Hematopoietic multipotent progenitor cell treated with erythropoietin and hydrocortisone succinate and interleukin-3 and kit ligand, for 4 days (in vitro differentiated cells): ENCODE measurements at places on chromosomes 4 and X.
A peak's percentile ranks its signal among the peaks of the same experiment; 100 is the strongest.

DNA sequence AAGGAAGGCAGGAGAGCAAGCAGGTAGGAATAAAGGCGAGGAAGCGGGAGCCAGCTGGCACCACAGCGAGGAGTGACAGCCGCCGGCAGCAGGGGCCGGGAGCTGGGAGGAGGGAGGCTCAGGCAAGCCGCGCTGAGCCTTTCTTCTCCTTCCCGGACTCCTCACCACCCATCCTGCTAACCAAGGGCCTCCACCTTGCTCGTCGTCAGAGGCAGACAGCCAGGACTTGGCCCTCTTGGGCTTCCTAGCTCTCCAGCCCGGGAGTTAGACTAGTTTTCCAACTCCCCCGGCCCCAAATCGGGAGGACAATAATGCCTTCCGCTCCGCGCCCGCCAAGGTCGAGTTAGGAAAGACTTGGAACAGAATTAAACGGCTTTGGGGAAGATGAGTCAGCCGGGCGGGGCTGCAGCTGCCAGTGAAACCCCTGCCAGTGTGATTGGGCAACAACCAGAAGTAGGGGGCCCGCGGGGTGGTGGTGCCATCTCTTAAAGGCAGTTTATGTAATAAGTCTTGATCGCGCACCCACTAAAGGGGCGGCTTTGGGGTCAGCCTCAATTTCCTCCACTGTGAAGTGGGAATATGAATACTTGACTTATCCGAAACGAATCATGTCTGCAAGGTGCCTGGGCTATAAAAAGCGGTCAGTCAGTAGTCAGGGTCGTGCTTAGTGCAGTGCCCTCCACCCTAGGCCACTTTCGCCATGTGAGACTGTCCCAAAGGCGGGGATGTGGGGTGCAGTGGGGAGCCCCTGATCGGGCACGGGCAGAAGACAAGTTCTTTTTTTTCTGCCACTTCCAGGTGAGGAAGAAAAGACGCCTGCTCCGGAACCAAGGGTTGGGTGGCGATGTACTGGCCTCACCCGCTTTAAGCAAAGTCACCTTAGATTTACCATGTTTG lies 6.7 kb upstream of the HSD17B10 start:
- DNase-seq = peak; percentile 72

DNA sequence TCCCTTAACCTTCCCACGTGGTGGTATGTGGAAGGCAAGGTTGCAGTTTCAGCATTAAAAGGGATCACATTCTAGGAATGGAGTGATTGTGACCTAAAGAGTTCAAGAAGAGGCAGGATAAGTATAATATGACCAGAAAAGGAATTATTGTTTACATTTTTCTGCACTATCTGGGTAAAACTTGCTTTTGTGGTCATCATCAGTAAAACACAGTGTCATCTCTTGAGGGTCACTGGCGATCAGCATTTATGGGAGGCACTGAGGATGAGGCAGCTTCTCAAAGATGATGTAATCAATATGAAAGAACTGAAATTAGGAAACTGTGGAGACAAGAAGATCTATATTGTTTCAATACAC lies 88.7 kb downstream of the CFAP299 start:
- DNase-seq = no peak

- DNase-seq = no peak
Measured at GRCh38 chrX:71170660-71171059, 26.0 kb downstream of the NLGN3 start.

GRCh38 chrX:22237479-22237878 lies 35.2 kb upstream of the CBLL2 start:
- DNase-seq = no peak

DNA sequence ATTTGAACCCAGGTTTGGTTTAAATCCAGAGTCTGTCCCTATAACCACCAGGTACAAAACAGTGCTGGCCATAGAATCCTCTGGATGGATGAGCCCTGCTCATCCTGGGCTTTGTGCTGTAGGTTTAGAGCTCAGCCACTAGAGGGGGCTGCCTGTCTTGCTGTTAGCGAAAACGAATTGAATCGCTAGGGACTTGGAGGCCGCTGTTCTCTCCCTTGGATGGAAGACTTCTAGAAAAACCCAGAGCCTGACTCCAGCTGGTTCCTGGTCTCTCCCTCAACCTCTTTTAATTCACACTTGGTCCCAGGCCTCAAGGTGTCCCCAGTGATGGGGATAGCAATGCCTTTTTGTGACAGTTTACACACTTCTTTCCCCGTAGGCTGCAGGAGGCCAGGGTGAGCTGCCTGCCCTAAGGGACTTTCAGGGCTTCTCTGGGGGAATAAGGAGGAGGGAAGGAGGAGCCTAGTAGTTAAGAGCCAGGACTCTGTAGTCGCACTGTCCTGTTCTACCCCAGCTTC lies 8.7 kb downstream of the RIPPLY1 start:
- peak; percentile 70 for DNase-seq

DNA sequence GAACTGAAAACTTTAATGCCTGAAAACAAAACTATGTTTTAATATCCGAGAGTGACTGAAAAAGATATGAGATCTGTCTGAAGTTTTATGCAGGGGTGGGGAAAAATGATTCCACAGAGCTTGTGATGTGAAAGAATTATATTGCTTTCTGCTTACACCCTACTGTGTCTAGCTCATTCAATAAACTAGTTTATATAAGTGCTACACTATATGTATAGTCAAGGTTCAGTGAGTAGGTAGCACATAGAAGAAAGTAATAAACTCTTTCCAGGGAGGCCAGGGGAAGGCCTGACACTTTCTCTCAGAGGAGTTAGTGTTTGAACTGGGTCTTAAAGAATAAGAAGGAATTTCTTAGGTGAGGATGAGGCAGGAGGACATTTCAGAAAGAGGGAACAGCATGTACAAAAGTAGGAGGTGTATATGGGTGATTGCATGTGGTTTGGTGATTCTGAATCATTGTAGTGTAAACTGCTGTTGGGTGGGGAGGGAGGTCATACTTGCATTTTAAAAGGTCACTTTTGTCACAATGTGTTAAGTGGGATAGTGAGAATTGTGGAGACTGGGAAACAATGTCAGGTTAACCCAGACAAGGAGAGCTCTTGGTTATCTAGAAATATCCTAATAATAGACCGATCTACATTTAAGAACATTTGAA lies 25.1 kb upstream of the TEX13D start:
- no peak for DNase-seq

DNA sequence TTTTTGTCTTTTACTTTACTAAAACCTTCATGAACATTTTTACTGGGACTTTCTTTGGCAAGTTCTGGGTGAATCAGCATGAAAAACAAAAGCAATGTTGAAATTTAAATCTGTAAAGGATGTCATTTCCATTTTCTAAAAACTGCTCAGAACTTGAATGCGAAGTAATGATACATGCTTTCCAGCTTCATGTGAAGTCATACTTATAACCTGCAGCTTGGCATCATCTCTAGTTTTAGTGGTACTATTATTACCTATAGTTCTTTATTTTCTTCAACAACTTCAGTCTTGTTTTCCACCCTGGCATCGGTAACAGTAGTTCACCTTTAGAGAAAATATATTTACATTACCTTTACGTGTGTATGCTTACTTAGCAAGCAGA lies 421.4 kb upstream of the DIPK2B start:
- DNase-seq = no peak

GRCh38 chrX:22575161-22575845 lies 302.6 kb downstream of the CBLL2 start:
- no peak for DNase-seq

GRCh38 chrX:154412468-154412867 lies 1.1 kb downstream of the TAFAZZIN start:
- DNase-seq = peak; percentile 72

DNA sequence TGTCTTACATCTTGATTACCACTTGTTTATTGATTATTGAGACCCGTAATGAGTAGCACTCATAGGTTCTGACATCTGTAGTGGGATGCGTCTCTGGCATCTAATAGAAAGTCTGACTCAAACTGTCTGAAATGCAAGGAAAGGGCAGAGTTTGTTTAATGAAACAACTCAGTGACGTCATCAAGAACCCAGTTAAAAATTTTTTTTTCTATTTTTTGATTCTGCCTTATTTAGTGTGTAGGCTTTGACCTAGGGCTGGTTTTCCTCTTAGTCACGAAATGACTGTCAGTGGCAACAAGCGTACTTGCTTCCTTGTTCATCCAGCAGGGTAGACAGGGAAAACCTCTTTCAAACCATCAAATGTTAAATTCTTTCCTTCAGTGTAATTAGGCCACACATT lies 3.1 kb upstream of the CDKL5 start:
- no peak for DNase-seq

- DNase-seq = peak; percentile 64
Measured at GRCh38 chr4:173420801-173421200, 21.9 kb upstream of the SCRG1 start.

- DNase-seq = peak; percentile 16
Measured at GRCh38 chr4:6472387-6473263, at the start of gene PPP2R2C. PPP2R2C (minus strand) TSS chr4:6472614; CDS start chr4:6472229, 385 bp downstream.

DNA sequence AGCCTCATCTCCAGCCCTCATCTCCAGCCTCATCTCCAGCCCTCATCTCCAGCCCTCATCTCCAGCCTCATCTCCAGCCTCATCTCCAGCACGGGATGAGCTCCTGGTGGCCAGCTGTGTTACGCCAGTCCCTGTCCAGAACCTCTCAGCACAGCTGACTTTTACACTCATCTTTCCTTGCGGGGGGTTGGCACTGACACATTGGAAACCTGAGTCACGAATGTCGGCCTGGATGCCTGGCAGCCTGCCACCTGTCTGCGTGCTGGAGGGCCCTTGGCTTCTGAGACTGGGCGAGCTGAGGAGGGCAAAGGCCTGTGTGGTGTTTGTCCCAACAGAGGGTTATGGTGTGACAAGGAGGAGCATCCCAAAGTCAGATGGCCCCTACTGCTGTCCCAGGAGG lies 66.1 kb upstream of the HGFAC start:
- no peak for DNase-seq

DNA sequence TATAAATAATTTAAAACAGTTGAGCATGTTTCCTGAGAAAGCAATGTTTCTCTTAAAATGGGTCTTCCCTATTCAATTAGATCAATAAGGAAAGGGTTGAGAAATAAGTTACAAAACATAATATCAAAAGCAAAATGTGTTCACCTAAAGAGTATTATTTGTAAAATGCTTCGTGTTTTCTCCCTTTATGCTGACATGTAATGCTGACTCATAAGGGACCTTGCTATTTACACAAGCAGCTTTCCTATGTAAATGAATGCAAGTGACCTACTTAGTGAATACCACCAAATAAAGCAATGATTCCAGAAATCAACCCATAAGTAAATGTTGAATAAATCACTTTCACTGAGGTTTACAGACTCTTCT lies 91.5 kb downstream of the ELOVL6 start:
- no peak for DNase-seq

- DNase-seq = peak; percentile 21
Measured at GRCh38 chr4:3747581-3747904, 18.6 kb upstream of the ADRA2C start.

DNA sequence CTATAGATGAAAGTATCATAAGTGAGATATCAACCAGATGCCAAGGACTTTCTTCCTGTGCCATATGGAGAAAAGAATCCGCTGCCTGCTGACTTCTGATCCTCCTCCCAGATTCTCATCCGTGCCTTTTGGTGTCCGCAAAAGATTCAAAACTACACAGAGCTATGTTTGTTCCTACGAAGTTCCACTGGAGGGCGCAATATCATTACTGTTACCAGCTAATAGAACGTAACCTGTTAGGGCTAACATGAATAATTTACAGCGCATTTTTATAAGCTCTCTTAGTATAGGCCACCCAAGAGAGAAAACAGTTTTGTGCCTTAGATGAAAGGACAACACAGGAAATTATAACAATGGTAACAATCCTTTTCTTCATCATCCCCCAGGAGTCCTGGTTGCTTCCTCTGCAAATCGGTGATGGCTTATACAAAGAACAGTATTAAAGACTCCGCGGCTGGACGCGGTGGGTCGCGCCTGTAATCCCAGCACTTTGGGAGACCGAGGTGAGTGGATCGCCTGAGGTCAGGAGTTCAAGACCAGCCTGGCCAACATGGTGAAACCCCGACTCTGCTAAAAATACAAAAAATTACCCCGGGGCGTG lies 22.8 kb upstream of the CENPVL3 start:
- peak; percentile 62 for DNase-seq

- DNase-seq = no peak
Measured at GRCh38 chr4:168630445-168631187, 133.8 kb downstream of the PALLD start.

DNA sequence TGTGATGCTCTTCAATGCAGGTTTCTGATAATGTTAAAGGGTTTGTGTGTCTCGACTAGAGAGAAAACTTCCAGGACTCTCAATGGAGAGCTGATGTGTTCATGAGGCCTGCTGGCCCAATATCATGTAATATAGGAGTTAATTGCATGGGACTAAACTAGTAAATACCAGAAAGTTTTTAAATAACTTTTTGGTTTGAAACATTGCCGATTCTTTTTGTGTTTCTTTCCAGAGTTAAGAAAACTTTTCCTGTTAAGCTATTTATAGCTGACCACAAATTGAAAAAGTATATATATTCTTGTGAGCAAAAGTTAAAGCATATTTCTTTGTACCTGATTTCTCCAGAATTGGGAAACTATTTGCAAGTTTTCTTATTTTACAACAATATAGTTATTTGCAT lies 49.7 kb downstream of the FAM9B start:
- no peak for DNase-seq

DNA sequence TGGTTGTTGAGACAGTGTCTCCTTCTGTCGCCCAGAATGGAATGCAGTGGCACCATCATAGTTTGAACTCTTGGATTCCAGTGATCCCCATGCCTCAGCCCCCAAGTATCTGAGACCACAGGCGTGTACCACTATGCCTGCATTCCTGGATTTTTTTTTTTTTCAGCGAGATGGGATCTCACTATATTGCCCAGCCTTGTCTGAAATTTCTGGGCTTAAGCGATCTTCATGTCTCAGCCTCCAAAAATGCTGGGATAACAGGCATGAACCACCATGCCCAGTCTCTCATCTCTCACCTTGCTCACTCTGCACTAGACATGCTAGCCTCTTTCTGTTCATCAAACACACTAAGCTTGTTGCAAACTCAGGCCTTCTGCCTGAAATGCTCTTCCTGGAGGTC lies 104.1 kb downstream of the UBE2K start:
- no peak for DNase-seq

- DNase-seq = peak; percentile 18
Measured at GRCh38 chrX:135572436-135572835, 52.0 kb downstream of the INTS6L start.

DNA sequence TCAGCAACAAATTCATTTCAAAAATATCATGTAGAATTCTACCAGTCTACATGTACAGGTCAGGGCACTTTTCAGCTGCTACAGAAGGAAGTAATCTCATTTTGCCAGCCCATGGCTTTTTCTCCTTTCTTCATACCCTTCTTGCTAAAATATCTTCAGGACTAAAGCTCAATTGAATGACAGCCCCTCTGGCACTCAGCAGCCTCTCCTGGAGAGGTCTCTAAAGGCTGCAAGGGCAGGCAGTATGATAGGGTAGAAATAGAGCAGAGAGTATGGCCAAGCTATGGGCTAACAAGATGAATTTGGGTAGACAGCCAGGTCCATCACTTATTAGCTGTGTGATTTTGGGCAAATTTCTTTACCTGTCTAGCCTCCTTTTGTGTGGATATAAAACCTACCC lies 224.6 kb upstream of the RPL34 start:
- DNase-seq = no peak

- peak; percentile 17 for DNase-seq
Measured at GRCh38 chr4:101102114-101102742, 245.1 kb downstream of the PPP3CA start.

GRCh38 chr4:9894644-9895332 lies 113.4 kb downstream of the DRD5 start:
- DNase-seq = no peak

GRCh38 chr4:182929296-182929695 lies 12.1 kb upstream of the DCTD start:
- DNase-seq = no peak
